Right forelimb (tissue), 1 donor: ENCODE measurements at places on chromosomes 5 and 9.

DNA sequence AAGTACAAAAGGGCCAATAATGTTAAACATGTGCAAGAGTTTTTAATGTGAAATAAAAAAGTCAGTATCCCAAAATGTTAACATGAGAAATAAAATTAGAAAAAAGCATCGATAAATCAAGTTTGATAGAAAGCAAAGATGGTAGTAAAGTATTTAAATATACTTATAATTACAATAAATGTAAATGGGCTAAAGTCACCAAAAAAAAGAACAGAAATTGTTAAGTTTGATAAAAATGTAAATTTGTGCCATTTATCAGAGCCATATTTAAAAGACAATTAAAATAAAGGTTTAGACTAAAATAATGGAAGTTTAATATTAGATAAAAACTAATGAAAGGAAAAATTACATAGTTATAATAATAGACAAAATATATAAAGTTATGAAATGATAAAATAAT lies 500.5 kb downstream of the TMEM232 start:
- DNase-seq, result no peak

- DNase-seq, result no peak
Observed at GRCh38 chr5:132289097-132289496, 5.1 kb upstream of the SLC22A4 start.

DNA sequence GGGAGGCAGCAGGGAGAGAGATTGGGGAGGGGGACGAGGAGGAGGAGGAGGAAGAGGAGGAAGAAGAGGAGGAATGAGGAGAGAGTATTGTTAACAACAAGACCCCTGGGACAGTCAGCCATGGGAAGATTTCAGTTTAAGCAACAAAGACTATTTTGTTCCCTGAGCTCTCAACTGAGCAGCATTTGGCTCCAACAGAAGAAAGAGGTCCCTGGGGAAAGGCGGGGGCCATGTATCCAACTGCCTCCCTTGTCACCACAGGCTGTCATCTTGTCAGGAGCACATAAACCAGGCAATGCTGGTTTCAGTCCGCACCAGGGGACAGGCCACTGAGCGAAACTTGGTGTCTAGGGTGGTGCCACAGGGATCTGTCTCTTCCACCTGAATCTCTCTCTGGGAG lies 316.1 kb downstream of the TLE1 start:
- no peak for DNase-seq

DNA sequence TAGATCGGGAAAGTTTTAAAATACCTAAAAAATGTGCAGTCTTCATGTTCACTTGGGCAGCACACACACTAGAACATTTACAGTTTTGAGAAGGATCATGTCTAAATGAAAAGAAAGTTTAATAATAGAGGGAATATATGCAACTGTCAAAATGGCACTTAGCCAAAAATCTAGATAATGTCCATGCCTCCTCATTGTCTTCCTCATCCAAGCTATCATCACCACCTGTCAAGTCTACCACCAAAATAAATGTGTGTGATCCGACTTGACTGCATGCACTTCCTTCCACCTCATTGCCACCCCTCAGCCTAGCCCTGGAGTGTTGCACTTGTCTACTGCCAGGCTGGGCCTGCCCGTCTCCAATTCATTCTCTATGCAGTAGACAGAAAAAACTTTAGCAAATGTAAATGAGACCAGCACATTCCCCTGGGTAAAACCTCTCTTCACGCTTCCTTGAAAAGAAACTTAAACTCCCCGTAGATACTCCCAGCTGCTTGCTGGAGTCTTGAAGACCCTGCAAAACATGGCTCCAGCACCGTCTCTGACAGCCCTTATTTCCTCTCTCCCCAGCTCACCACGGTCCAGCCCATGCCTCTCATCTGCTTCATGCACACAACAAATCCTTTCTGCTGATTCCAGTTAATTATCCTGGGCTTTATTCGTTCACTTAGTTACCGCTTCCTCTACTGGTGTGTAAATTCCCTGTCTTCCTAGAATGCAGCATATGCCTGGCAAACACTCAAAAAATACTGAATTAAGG lies 66.9 kb downstream of the FANCC start:
- DNase-seq, result no peak

- no peak for DNase-seq
Observed at GRCh38 chr9:15146268-15146700, 160.7 kb downstream of the TTC39B start.

DNA sequence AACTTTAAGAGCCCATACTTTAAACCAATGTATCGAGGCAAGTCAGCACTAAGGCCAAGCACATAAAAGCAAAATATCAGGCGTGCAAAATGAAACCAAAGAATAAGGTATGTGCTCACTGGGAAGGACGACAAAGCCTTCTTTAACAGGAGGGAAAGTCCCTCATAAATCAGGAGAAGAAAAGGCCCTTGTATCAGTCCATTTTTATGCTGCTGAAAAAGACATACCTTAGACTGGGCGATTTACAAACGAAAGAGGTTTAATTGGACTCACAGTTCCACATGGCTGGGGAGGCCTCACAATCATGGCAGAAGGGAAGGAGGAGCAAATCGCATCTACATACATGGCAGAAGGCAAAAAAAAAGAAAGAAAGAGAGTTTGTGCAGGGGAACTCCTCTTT lies 68.9 kb downstream of the UBE2QL1 start:
- no peak for DNase-seq

DNA sequence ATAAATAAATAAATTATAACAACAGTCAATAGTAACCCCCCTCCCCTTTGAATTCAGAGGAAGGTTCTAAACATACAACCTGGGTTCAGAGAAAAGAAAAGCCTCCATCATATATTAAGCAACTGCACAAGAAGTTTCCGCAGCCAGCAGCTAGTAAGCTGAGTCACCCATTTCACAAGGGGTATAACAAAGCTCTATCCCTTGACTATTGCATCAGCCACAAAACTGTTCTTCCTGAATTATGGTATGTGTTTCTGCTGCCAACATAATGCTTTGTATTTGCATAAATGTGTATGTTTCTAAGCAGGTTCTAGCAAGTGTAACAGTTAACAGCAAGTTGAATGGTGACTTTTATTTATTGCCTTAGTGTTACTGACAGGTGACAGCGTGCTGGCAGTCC lies 6.8 kb upstream of the CEP120 start:
- DNase-seq, result no peak

GRCh38 chr9:133795049-133795448 lies 56.9 kb upstream of the SARDH start:
- DNase-seq, result no peak

GRCh38 chr5:161544350-161544765 lies 2.2 kb downstream of the GABRB2 start:
- peak; percentile 48 for DNase-seq

- DNase-seq, result no peak
Observed at GRCh38 chr5:174459832-174460448, 264.4 kb upstream of the MSX2 start.

DNA sequence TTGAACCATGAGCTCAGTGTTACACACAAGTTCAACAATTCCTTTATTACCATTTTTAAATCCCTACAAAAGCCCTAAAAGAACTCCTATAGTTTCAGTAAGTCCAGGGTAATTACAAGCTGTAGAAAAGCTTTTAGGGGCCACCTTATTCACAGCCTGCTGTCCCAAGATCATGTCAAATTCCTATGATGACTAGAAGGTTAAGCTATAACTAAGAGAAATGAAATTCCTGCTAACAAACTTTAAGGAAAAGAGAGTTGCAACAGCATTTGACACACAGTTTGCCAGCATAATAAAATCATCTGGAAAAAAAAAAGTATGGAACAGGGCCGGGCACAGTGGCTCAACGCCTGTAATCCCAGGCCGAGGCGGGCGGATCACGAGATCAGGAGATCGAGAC lies 31.5 kb downstream of the TMEM245 start:
- no peak for DNase-seq

GRCh38 chr5:14721990-14722656 lies 57.6 kb downstream of the OTULIN start:
- DNase-seq, result no peak

- no peak for DNase-seq
Observed at GRCh38 chr9:75432888-75433287, 344.6 kb downstream of the OSTF1 start.

DNA sequence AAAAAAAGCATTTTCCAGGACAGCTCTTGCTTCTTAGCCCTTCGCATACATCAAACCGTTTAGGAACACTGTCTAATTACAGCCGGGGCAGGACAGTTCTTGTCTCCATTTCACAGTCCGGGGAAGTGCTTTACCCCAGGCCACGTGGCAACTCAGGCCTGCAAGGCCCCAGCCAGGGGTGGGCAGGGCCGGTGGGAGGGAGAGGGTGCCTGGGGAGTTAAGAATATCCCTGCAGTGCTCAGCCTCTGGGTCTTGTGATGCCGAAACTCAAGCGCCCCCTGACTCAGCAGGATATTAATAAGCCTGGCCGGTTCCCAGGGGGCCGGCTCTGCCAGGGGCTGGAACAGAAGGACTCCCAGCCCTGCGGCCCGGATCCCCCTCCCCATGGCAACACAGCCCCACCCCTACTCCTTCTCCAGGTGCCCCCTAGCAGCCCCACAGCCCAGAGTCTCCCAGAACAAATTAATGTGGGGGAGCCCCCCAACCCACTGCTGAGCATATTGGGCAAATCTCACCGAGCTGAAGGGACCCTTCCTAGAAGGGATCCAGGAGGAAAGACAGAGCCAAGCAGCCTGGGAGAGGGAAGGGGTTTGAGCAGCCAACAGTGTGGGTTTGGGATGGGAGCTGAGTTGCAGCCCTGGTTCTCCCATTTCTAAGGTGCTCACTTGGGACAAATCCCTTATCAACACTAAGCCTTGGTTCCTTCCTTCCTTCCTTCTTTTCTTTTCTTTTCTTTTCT lies 45.3 kb downstream of the PLPP7 start:
- DNase-seq, result peak; percentile 48

- no peak for DNase-seq
Observed at GRCh38 chr5:132019857-132020555, 8.5 kb upstream of the ACSL6 start.

DNA sequence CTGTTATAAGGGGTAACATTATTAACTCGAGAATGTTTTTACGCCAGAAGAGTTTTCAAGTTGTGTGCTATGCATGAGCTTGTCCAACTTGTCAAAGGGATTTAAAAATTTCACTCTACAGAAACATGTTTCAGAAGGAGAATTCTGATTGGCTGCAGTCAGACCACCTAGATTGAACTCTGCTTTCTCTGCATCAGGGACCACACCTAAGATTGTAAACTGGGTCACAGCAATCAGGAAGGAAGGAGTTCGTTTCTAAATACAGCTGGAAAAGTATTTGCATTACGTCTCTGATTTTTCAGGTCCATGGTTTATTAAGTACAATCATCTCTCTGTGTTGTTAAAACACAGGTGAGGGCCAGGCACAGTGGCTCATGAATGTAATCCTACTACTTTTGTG lies 5.8 kb downstream of the GLRX start:
- DNase-seq, result no peak

DNA sequence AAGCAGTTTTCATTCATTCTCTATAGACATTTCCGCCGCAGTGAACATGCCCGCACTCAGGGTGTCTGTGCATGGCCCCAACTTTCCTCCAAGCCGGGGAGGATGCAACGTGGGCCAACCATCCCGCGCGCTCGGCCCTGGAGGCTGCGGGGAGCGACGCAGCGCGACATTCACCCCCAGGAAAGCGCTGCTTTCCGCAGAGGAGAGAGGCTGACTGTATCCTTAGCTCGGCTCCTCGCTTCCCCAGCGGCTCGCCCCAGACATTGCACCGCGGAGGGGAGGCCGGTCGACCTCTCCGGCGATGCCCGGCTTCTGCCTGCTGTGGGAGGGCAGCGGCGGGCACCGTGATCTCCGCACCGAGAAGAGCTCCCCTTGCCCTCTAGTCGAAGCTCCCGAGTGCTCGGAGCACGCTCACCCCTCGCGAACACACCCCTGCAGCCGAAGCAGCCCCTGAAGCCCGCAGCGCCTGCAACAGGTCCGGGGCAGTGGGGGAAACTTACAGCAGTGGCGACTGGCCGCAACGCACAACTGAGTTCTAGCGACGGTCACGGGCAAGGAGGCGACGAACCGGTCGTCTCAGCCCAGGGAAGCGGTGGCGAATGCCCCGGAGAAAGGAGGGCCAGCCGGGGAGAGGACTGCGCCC lies 600 bp downstream of the ENC1 start:
- peak; percentile 76 for DNase-seq

- DNase-seq, result peak; percentile 63
Observed at GRCh38 chr5:126178521-126178920, 244.7 kb upstream of the GRAMD2B start.

DNA sequence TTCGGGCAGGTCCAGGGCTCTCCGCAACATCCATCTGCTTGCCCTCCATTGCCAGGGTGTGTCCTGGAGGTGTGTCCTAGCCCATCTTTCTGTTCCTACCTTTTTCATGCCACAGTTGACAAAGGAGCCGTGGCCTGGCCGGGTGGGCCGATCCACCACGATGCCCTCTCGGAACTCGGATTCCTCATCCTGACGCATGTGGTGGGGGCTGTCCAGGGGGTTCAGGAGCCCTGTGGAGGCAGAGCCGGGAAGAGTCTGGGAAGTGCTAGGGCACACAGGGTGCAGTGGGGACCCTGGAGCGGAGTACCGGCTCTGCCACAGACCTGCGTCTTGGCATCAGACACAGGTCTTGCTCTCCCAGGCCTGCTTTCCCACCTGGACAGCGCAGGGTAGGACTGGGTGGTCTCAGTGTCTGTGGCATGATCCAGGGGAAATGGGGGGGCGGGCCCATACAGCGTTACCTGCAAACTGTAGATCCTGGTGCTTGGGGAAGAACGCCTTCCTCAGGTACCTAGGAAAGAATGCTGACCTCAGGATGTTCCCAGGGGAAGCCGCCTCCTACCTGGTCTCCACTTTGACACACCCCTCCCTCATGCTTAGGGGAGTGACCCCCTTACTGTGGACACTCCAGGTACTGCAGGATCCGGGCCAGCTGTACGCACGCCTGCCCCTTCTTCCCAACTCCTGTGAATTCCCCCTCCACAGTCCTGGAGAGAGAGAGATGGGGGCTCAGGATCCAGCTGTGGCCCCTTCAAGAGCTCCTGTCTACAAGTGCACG lies 3.5 kb downstream of the SPOUT1 start:
- no peak for DNase-seq
